ENCODE measurements at places on chromosomes 11 and 22. TPM values are rescaled to one million over a fixed set of nuclear protein-coding genes. Genes with fewer than 3 reads are reported as not detected.
A peak's percentile ranks its signal among the peaks of the same experiment; 100 is the strongest.

The HTR3B gene
- not detected for polyA plus RNA-seq

The CCDC15 gene
- 2.2 TPM for polyA plus RNA-seq

DNA sequence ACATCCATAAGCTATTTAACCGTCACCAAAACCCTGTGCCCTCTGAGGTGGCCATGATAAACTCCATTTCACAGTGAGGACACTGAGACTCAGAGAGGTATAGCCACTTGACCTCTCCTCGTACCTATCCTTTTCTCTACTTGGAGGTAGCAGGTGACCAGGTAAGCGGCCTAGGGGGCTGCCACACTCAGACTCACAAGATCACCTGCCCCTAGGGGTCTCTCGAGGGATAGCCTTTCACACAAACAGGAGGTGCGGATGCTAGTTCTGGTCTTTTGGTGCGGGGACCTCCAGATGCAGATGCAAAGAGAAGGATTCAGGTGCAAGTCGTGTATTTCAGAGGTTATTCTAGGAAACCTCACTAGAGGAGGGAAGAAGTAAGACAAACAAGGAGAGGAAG lies 14.6 kb downstream of the MS4A18 start:
- DNase-seq, result no peak
- H3K4me3 ChIP-seq, result no peak overlapping the region
- no peak overlapping the region for H3K27ac ChIP-seq
- no peaks in the 10 kb centered on the region for H3K27me3 ChIP-seq

DNA sequence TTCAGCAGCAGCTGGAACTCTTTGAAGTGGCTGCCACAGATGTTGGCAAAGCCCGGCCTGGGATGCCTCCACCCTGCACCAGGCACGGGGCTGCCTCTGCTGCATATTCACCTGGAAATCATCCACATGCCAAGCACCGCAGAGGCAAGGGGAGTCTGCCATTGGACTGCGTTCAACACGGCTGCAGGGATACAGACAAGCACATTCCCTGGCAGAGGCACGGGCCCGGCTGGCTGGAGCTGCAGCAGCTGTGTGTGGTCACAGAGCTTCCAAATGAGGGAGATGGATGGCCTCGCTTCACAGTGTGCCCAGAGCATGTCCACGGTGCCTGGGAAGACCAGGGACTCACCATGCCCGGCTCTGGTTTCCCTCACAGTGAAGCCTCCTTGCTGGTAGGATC lies 1378.9 kb downstream of the TBC1D22A start:
- H3K27ac ChIP-seq, result no peak overlapping the region
- H3K4me3 ChIP-seq, result no peak overlapping the region
- H3K27me3 ChIP-seq, result no peaks in the 10 kb centered on the region
- no peak for DNase-seq
- no peaks in the 10 kb centered on the region for H3K36me3 ChIP-seq

DNA sequence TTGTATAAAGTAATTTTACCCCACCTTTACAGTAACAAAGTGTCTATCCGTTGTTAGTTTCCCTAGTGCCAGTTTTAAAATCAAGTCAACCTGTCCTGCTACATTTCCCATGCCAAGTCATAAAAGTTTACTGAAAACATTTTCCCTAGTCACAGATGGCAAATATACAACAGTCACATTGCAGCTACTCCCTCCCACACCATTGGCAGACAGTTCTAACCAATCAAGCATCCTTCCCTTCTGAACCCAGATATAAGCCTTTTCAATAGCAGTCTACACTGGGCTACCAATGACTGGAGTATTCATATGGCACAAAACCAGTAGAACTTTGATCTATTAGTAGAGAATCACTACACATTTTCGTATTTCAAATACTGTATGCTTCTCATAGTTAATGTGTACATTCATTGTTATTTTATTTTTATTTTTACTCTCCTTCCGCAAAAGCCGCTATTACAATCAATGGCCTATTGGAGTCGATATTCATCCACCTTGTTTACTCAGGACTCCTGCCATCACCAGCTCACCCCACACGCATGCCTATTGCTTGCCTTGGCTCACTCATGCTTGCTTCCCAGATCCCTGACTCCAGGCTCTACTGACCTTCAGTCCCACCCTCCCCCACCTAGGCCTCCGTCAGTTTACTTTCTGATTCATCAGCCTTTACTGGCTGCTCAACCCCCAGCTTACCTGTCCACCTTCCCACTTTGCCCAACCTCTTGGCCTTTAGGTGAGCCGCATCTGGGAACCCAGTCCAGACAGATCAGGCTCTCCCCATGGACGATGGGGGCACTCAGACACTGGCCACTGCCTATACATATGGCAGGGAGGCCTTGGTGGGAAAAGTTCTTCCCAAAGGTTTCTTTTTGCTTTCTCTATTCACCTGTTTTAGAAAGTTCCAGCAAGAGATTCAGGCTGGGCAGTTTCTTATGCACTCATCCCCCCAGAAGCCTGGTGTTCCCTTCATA lies 408.4 kb downstream of the SOX6 start:
- H3K36me3 ChIP-seq, result no peaks in the 10 kb centered on the region
- no peak for DNase-seq
- no peak overlapping the region for H3K27ac ChIP-seq
- H3K4me3 ChIP-seq, result no peak overlapping the region

GRCh38 chr11:128190312-128190711 lies 397.0 kb downstream of the ETS1 start:
- H3K4me1 ChIP-seq, result no peaks in the 10 kb centered on the region
- no peak overlapping the region for H3K27ac ChIP-seq
- H3K27me3 ChIP-seq, result no peaks in the 10 kb centered on the region
- H3K4me3 ChIP-seq, result no peak overlapping the region
- no peak for DNase-seq

DNA sequence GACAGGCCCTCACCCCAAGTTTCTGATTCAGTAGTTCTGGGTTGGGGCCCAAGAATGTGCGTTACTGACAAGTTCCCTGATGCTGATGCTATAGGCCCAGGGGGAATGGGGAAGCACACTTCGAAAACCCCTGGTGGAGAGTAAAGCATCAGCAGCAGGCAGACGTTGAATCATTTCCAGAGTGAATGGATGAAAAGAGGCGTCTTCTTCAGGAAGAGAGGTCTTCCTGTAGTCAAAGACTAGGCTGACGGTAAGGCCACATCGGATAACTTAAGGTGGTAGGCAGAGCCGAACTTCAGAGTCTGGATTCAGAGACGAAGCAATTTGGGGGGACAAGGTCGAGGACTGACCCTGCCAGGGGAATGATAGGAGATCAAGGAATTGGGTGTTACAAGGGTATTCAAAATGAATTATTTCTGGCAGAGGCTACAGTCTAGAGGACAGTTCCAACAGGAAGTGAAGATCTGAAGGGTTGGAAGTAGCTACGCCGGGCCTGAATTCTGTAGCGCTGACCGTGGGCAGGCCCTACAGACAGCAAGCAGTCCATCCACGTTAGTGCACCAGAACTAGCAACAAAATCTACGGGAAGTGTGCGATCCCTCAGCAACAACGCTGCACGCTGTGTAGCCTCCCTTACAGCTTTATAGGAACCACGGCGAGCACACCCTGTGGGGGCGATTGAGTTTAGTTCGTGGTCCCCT lies 862 bp upstream of the CENATAC start:
- H3K4me3 ChIP-seq, result peak overlapping the region; percentile 88
- DNase-seq, result peak; percentile 19
- H3K27ac ChIP-seq, result peak overlapping the region; percentile 93
- no peaks in the 10 kb centered on the region for H3K27me3 ChIP-seq
- H3K36me3 ChIP-seq, result no peaks in the 10 kb centered on the region
- H3K4me1 ChIP-seq, result peaks cover 4% of the 10 kb centered on the region

All from small intestine (tissue), 16 donors.